ENCODE measurements at places on chromosomes 5 and 9.

GRCh38 chr5:96257904-96258303, 175.1 kb downstream of the PCSK1 start:
- no peak for DNase-seq

GRCh38 chr9:116116393-116116792, 37.2 kb upstream of the PAPPA start:
- no peak for DNase-seq

- DNase-seq = no peak
Measured at GRCh38 chr9:76876098-76876497, 29.8 kb downstream of the PRUNE2 start.

DNA sequence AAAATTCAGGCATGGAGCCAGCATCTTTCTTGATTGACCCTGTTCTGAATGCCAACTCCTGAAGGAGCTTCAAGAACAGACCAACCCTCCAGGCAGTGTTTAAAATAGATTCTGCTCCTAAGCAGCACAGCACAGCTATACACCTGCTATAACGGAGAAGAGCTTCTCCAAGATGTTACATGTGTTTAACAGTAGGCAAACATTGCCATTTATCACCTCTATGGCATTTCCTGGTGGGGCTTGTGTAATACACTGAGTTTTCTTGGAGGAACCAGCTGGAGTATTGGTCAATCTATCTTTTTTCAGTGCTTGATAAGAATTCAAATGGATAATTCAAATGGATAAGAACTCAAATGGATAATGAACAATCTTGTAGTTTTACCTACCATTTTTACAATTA, 615.1 kb downstream of the CDH12 start:
- no peak for DNase-seq

DNA sequence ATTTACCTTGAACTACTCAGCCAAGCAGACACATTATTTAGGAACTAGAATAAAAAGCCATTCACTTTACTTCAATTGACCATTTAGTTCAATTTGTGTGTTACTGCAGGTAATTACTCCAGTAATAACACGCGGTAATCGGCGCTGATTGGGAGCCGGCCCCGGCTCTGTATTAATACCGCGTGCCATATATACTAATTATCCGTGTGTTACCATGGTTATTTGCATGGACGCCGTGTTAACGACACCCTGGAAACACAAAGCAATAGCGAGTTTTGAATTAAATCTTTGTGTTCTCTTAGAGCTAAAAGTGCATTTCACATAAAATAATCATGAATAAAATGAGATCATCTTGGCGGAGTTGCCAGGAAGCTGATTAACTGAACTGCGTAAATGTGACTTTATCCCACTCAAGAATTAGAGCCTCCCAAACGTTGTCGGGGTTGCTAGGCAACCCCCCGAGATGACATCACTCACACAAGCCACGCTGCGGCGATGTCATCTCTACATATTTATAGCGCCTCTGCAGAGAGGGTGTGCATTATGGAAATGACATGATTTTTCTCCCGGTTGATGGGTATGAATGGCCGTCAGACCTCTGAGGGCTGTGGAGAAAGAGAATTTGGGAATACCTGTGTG, 41.4 kb upstream of the RNU6ATAC start:
- no peak for DNase-seq

GRCh38 chr9:80632041-80632440, 1057.3 kb downstream of the TLE1 start:
- no peak for DNase-seq

GRCh38 chr9:107973451-107973850, 483.9 kb upstream of the KLF4 start:
- DNase-seq = no peak

DNA sequence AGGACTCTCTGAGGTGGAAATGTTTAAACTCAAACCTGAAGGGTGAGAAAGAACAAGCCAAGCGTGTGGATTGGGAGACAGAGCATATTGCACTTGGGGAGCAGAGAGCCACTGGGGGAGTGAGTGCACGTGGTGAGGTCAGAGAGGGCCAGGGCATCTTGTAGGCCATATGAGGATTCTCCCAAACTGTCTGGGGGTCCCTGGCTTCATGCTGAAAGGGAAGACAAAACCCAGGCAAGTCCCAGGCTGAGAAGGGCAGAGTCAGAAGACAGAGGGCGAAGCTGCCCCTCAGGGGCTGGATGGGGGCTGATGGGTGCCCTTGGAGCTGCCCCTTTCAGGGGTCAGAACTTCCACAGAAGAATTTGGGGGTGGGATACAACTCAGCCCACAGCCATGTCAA, 215.3 kb upstream of the S1PR3 start:
- no peak for DNase-seq

DNA sequence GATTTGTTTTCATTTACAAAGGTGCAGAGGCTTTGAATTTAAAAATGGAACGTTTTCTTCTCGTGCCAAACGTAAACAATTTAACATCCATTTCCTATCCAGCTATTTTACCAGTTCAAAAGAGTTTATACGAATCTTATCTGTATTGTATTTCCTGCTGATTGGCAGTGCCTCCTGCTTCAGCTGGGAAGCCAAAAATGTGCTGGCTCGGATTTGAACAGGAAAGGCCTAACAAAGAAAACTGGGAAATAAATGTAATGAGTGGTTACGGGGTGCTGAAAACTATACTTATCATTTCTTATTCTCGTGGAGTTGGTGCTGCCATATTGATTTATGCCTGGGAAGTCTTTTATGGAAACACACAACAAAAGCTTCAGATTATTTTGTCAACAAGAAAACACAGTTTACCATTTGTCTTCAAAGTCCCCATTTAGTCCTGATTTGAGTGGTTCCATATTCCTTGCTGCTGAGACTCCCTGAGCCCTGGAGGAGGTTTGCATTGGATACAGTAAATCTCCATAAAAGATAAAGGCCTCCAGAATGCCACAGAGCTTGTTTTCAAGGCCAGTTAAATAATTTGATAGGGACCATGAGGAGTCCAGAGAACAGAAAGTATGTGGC, 507.4 kb downstream of the RASEF start:
- no peak for DNase-seq

- peak; percentile 39 for DNase-seq
Measured at GRCh38 chr5:73625372-73625943, 538 bp upstream of the ARHGEF28 start.

GRCh38 chr5:142202282-142202681, 93.7 kb downstream of the NDFIP1 start:
- DNase-seq = no peak

- no peak for DNase-seq
Measured at GRCh38 chr5:149405550-149406202, 26.6 kb upstream of the IL17B start.

- DNase-seq = no peak
Measured at GRCh38 chr9:77013932-77014596, 5.4 kb upstream of the FOXB2 start.

DNA sequence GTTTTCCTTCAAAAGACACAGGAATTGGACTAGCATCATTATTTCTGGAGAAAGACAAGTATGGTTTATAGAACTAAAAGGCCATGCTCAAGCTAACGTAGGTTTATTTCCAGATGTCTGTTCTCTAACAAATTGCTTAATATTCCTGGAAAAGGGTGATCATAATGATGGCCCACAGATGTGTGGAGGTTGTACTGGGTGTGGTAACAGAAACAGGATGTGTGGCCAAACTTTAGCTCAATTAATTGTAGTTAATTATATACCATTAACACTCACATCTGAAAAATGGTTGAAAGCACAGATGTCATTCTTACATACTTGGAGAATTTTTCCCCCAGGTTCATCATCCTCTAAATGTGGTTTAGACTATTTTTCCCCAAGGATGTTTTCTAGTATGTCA, 292.7 kb upstream of the RASA1 start:
- DNase-seq = no peak

DNA sequence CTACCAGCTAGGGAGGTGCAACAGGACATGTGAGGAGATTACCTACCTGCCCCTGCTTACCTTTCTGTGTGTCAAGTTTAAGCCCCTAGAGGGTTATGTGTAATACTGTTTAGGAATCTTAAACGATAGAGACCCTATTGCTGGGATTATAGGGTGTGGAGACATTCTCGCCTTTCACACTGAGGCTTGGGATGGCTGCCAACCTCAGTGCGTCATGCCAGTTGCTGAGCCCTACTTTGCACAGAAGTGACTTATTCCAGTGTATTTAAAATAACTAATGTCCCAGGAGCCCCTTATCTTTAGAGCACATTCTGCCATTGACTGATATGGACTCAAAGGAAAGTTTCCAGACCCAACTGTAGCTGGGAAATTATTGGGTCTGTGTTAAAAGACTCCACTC, 76.6 kb upstream of the XPA start:
- no peak for DNase-seq
